Aorta (tissue), 5 donors: ENCODE measurements at places on chromosomes 5 and 9.
A peak's percentile ranks its signal among the peaks of the same experiment; 100 is the strongest.

DNA sequence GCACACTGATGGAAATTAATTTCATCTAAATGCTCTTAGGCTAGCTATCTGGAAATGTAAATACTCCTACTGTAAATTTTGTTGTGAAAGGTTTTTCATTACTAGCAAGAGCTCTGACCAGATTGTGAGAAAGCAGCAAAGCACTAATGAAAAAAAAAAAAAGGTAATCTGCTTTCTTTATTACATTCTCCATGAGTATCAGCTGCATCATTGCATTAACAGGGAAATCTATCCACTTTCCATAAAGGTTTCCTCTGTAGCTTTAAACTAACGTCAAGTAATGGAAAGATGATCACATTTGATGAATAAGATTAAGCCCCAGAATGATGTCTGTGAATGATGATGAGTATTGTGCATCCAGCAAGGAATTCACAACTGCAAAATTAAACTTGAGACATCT is 790.6 kb upstream of the TYRP1 start:
- DNase-seq: no peak
- no peaks in the 10 kb centered on the region for H3K27me3 ChIP-seq
- H3K4me1 ChIP-seq: no peaks in the 10 kb centered on the region
- H3K27ac ChIP-seq: no peak overlapping the region
- H3K4me3 ChIP-seq: no peak overlapping the region

DNA sequence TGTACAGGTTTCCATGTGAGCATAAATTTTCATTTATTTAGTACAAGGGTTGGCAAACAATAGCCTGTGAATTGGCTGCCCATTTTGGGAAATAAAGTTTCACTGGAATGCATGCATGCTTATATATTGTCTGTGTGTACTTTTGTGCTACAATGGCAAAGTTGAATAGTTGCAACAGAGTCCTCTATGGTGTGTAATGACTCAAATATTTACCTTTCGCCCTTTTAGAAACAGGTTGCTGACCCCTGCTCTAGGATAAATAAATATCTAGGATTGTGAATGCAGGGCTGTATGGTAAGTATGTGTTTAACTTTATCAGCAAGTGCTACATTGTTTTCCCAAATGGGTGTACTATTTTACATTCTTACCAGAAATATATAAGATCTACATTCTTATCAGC is 47.2 kb downstream of the XRCC4 start:
- DNase-seq: no peak
- no peak overlapping the region for H3K27ac ChIP-seq
- H3K27me3 ChIP-seq: no peaks in the 10 kb centered on the region
- H3K4me1 ChIP-seq: no peaks in the 10 kb centered on the region
- no peaks in the 10 kb centered on the region for H3K36me3 ChIP-seq

- H3K27ac ChIP-seq: no peak overlapping the region
- no peaks in the 10 kb centered on the region for H3K4me1 ChIP-seq
- no peak for DNase-seq
- no peaks in the 10 kb centered on the region for H3K36me3 ChIP-seq
Measured at GRCh38 chr5:2003206-2003605, 120.5 kb upstream of the IRX4 start.

- H3K4me3 ChIP-seq: no peak overlapping the region
- H3K4me1 ChIP-seq: no peaks in the 10 kb centered on the region
- no peak for DNase-seq
- peaks cover 13% of the 10 kb centered on the region for H3K36me3 ChIP-seq
Measured at GRCh38 chr5:140674211-140674610, 835 bp upstream of the DND1 start.

DNA sequence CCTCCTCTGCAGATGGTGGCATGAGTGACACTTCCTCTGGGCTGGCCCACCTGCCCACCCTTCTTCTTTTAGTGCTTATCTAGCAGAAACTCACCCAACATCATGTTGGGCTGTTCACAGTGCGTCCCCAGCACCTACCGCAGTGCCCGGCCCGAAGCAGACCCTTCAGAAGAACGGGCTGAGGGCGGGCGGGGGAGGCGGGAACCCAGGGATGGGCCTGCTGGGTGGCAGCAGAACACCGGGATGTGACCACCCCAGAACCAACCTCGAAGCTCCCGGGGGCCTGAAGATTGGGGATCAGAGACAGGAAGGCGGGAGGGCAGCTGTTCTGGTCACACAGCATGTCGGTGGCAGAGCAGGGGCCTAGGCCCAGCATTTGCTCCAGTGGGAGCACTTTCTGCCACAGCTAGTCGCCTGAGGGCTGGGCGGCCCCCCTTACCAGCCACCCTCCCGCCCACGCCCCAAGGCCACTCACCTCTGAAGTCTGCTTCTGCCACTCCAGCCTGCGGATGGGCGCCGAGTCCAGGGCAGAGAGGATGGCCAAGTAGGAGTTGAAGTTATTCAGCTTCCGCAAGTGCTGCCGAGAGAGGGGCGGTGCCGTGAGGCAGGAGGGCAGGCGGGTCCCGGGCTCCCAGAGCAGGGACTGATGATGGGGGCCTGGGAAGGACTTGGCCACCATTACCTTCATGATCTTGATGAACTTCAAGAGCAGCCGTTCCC is 38.7 kb downstream of the PRRT1B start:
- H3K4me1 ChIP-seq: no peaks in the 10 kb centered on the region
- H3K27me3 ChIP-seq: no peaks in the 10 kb centered on the region

DNA sequence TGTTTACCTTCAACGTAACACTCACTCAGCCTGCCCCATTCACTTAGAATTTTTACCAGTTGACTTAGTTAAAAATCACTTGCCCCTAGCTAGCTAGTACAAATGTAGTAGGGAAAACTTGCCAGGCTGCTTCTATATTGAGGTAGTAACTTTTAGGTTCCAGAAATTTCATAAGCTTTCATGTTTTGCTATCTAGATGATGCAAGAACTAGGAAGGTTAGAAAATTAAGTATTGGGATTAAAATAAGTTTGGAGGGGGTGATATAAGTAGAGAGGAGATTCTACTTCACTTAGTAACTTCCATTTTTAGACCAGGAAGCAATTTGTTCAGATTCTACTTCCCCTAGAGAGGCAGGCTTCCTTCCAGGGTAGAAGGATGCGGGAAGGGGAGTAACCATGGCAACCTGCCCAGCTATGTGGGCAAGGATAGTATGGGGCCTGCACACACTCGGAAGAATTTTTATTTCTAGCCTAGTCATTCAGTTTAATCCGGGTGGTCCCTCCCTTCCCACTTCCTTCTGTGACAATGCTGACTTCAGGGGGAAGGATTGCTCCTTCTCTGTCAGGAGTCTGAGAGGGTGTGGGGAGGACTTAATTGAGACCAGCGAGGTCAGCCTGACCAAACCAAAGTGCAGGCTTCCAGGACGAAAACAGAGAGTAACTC is 4.2 kb downstream of the DAB2 start:
- H3K27ac ChIP-seq: peak overlapping the region; percentile 58
- no peaks in the 10 kb centered on the region for H3K36me3 ChIP-seq
- DNase-seq: peak; percentile 88
- H3K27me3 ChIP-seq: no peaks in the 10 kb centered on the region
- H3K4me1 ChIP-seq: peaks cover 6% of the 10 kb centered on the region

- H3K4me3 ChIP-seq: no peak overlapping the region
- H3K27me3 ChIP-seq: no peaks in the 10 kb centered on the region
- H3K4me1 ChIP-seq: peaks cover 3% of the 10 kb centered on the region
- H3K27ac ChIP-seq: no peak overlapping the region
Measured at GRCh38 chr9:4141296-4141695, 158.6 kb downstream of the GLIS3 start.

GRCh38 chr9:107809871-107810460 is 320.4 kb upstream of the KLF4 start:
- no peaks in the 10 kb centered on the region for H3K27me3 ChIP-seq
- no peak overlapping the region for H3K27ac ChIP-seq
- DNase-seq: no peak
- H3K4me3 ChIP-seq: no peak overlapping the region
- no peaks in the 10 kb centered on the region for H3K4me1 ChIP-seq
- no peaks in the 10 kb centered on the region for H3K36me3 ChIP-seq

DNA sequence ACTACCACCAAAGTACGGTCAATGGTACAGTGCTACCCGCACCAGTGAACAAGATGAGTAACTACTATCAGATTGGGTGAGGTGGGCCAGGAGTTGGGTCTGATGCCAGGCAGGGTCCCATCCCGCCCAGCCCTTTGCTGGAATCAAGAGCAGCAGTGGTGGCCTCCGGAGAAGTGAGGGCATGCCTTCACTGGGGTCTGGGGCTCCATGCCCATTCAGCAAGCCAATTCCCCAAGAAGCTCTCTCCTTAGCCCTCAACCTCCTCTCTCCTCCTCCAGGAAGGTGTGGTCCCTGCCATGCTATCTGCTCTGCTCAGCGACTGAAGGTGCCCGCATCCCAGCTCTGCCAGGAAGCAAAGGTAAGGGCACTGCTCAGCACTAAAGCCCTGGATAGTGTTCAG is 62.7 kb upstream of the CPLX2 start:
- H3K4me3 ChIP-seq: no peak overlapping the region
- DNase-seq: peak; percentile 27
- H3K36me3 ChIP-seq: no peaks in the 10 kb centered on the region
- H3K4me1 ChIP-seq: no peaks in the 10 kb centered on the region
- H3K27ac ChIP-seq: no peak overlapping the region
